Posterior cingulate gyrus (tissue), 11 donors: ENCODE measurements at places on chromosomes 2 and 18.

- no peak for DNase-seq
Observed at GRCh38 chr18:50696436-50696835, 123.4 kb downstream of the MRO start.

DNA sequence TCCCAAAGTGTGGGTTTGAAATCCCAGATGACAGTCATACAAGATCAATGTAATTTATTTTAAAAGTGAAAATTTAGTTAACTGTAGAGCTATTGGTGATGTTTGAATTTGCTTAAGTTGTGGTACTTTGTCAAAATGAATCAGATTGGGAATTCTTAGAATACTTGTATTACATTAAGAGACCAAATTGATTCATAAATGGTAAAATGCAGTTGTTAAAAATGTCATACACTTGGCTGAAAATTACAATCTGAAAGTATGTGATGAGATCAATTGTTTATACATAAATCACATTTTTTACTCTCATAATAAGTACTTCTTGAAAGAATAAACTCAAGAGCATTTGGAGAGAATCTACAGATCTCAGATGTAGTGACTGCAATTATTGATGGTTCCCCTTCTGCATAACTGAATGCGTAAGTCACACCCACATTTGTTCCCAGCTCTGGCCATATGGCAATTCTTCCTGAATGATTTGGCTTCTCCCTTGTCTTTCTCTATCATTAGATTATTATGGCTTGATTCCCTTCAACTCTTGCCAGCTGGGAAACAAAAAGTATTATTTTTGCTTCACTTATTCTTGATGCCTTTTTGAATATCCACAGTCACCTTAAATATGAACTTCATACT lies 558.5 kb downstream of the CPS1 start:
- DNase-seq = peak; percentile 25

DNA sequence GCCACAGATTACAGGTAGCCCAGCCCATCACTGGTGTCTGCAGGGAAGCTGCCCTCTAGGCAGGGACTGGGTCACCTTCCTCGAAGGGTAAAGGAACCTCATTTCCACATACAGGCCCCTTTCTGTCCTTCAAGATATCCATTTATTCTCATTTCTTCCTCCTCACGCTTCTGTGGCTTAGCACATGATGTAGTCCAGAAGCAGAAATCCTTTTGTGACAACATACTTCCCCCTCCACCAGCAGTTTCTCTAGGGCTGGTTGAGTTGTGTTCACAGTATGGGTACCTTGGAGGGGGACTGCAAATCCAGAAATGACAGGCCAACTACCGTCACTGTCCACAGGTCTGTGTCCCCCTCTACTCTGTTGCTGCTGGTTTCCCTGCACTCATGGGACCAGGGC lies 364.9 kb downstream of the ANAPC1 start:
- DNase-seq = no peak

- peak; percentile 18 for DNase-seq
Observed at GRCh38 chr2:224983712-224984554, 58.3 kb downstream of the DOCK10 start.

GRCh38 chr2:100592226-100592625 lies 29.4 kb downstream of the PDCL3 start:
- DNase-seq = no peak

GRCh38 chr2:11962707-11963328 lies 216.4 kb downstream of the LPIN1 start:
- no peak for DNase-seq

- DNase-seq = peak; percentile 27
Observed at GRCh38 chr2:153145470-153145978, 333.0 kb downstream of the RPRM start.

DNA sequence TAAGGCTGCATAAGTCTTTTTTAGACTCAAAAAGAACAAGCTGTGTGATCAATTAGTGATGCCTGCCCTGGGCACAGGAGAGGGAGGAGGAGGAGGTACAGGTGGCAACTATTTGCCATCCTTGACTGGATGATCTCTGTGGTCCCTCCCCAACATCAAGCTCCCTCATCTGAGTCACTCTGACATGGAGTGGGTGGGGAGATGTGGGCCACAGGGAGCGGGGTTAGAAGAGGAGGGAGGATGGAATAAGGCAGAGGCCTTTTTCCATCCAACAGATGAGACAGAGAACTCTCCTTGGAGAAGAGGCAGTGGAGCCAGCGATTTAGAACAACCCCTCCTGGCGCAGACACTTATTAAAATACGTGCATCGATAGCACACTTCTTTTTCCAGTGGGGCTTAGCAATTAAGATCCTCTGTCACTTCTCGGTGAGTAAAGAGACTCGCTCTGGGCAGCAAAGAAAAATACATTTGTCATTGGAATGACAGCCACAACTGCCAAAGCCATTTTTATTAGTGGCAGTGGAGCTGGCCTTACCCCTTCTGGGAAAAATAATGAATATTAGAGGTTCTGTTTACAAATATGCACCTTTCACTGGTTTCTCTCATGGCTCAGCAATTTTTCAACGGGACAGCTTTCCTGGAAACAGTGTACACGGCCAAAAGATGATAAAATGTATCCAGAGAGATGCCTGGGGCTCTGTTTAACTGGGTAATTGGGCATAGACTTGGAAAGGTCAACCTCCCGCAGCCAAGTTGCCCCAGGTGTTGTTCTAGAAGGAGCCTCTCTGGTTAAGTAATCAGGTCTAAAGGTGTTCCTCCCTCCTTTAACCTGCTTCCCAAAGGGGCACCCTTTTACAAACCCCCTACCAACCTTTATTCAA lies 238.4 kb upstream of the CXCR4 start:
- no peak for DNase-seq

DNA sequence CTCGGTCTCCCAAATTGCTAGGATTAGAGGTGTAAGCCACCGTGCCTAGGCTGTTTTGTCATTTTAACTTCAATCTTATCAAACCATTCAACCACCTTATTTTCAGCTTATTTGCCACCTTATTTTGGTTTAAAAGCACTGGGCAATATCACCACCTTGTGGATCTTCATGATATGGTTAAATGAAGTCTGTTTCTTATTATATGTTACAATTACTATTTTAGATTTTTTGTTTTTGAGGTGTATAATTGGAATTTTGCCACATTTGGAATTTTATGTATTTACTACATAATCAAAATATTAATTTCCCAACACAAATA lies 43.8 kb upstream of the SCN9A start:
- no peak for DNase-seq

GRCh38 chr2:67898595-67898994 lies 164.2 kb downstream of the C1D start:
- DNase-seq = no peak

DNA sequence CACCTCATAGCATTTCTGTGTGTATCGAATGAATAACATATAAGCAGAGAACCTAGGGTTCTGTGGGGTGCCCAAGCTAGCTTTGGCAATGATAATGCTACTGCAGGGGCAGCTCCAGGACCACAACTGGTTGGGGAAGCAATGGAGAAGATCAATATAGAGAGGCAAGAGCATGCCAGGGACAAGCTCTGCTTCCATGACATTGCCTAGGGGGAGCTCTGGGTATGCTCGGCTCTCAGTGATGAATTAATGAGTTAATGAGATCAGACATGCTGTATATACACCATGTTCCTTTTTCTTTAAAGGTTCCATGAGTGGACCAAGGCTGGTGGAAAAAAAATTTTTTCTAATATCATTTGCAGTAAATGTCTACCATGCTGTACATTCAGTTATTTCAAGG lies 618.4 kb downstream of the BCL11A start:
- DNase-seq = no peak
